ENCODE measurements at places on chromosomes 4 and X. TPM values are rescaled to one million over a fixed set of nuclear protein-coding genes. Genes with fewer than 3 reads are reported as not detected.

BEX5 gene
- total RNA-seq = 3.0 TPM

VCX gene
- not detected for total RNA-seq

INPP4B gene
- 4.0 TPM for total RNA-seq

SMIM10L2A gene
- 3.3 TPM for total RNA-seq

MCF2 gene
- 0.05 TPM for total RNA-seq

MAGEE1 gene
- total RNA-seq = 1.4 TPM

STAP1 gene
- total RNA-seq = not detected

DOCK11 gene
- 25.0 TPM for total RNA-seq

NPNT gene
- 0.12 TPM for total RNA-seq

GNRHR gene
- total RNA-seq = not detected

NAAA gene
- 14.2 TPM for total RNA-seq

ATP8A1 gene
- total RNA-seq = 7.9 TPM

CPE gene
- total RNA-seq = 2.1 TPM

GRCh38 chr4:99720206-99720605, 62.6 kb upstream of the C4orf54 start:
- DNase-seq = no peak

GRCh38 chr4:74486905-74487304, 42.0 kb downstream of the AREG start:
- DNase-seq = no peak

DNA sequence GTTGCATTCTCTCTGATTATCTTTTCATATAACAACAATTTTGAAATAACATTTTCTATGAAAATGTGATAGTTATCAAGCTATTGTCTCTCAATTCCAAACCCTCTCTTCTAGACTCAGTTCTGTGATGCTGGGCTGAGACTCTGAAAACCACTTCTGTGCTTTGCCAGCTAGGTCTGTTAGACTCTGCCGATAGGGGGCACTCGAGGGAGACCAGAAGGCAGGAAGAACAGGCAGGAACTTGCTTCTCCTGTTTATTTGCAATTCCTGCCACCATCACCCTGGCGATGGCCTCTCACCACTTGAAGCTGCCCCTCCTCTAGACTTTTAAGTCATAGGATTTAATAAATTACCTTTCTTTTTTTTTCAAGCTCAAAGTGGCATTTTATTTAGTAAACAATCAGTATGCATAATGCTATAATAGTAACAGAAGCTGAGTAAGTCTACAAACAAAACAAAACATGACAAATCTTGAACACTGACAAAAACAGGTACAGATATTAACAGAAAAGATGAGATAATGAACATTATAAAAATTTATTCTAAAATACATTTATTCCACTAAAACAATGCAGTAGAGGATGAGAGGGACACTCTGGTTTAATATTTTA, 49.7 kb downstream of the RASL11B start:
- DNase-seq = peak; percentile 65

DNA sequence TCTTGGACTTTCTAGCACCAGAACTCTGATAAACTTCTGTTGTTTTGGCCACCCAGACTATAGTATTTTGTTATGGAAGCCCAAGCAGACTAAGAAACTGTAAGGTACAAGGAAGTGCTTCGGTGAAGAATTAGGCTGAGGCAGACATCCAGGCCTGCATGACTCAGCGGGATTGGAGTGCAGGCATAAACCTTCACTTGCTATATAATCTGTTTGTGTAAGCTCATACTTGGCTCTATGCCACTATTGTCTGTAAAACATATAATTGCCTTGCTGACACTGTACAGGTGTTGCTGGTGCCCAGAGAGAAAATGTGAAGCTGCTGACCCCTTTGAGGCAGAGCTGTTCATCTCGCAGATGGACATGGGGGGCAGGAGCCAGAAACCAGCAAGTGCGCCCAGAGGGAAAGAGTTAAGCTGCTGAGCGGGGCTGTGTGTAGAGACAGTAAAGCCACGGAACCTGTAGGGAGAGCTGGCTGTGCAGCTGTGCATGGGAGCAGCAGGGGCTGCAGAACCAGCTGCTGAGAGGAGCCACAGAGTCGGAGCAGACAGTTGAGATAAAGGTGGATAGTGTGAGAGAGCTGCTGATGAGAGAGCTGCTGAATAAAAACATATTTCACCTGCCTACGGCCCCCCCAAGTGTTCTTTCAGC, 96.2 kb downstream of the RBM46 start:
- DNase-seq = no peak

DNA sequence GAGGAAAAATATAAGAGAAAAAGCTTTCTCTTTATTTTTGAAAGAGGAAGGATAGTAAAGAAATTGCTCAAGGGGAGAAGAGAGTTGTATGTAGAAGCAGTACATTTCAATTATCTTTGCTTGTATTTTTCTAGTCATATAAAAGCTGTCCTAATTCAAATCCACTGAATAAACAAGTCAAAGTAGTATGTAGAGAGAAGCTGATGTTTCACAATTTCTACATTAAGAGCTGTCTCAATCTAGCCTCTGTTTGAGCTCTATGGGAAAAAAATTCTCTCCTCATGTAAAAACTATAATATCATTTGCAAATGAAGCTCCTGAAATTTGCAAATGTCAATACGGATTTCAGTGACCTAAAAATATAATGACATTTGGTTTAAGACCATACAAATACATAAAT, 52.6 kb downstream of the CHM start:
- no peak for DNase-seq

DNA sequence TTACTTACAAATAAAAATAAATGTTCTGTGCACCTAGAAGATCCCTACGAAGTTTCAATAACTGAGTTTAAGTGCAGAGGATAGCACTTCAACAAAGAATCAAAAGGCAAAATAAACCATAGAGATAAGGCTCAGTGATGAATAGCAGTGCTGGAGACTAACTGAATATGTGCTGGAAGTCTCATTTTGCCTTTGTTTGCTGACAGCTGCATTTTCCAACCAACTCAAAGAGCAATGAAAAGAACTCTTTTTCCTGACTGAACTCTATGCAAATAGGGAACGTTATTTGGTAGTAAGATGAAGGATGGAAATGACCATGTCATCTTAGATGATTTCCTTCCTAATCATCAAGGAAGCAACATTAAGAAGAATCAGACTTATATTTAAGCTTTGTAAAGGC, 32.7 kb upstream of the ADH7 start:
- no peak for DNase-seq

GRCh38 chr4:174365018-174365587, 81.4 kb downstream of the CEP44 start:
- DNase-seq = peak; percentile 30

DNA sequence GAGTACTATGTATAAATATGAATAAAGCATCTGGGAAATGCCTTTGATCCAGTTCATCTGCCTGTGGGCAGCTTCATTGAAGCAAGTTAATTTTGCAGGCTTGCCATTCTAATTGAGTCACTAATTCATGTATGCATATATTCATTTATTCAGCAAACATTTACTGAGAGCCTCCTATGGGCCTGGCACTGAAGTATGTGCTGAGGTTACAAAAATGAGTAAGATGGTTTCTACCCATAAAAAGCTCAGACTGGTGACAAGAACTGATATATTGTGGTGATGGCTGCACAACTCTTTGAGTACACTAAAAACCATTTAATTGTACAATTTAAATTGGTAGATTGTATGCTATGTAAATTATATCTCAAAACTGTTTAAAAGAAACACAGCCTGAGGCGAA, 1.1 kb upstream of the MRPL1 start:
- DNase-seq = no peak

- DNase-seq = no peak
Observed at GRCh38 chr4:23889391-23889790, 456 bp downstream of the PPARGC1A start.

GRCh38 chr4:184104419-184105101, 113.1 kb downstream of the ENPP6 start:
- DNase-seq = no peak
